ENCODE measurements at places on chromosomes 5 and 9.

- DNase-seq: no peak
These were observed 151.7 kb upstream of the MPDZ start for GRCh38 chr9:13431222-13431536.

GRCh38 chr9:27168951-27169350 lies 59.9 kb downstream of the TEK start:
- DNase-seq: no peak

DNA sequence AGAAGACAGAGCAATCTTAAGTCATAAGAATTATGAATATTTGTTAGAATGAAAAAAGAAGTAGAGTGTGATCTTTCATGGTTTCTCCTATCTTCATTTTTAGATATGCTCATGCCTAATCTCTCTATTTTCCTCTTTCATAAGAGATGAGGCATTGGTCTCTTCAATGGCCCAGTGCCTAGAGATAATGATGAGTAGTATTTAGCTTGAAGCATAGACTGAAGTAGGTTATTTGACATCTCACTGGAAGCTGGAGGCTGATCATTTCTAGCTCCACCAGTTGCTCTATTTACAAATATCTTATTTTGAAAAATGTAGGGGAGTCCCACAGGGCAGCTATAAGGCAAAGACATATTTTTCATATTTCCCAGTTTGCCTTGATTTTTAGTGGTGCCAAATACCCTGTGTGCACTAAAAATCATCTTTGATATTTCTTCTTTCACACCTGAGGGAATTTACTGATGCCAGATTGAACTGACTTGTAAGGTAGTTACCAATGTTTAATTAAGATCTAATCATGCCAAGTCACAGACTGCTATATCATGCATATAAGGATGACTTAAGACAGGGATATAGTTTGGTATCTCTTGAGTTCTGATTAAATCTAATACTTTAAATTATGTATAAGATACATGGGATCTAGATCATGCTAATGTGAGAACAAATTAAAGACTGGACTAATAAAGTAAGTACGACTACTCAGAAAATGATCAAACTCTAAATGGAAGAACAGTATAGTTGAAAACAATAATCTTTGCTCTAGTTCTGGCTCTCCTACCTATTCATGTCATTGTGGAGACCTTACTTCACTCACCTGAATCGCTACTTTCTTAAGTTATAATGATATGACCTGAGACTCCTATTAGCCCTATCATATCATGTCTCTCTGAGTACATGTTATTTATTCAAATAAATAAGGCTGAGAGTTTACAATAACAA lies 108.2 kb upstream of the IFNE start:
- DNase-seq: no peak

GRCh38 chr9:3290231-3290840 lies 235.5 kb downstream of the RFX3 start:
- DNase-seq: no peak

GRCh38 chr5:106085556-106085955 lies 1585.2 kb downstream of the EFNA5 start:
- no peak for DNase-seq

- DNase-seq: no peak
These were observed 26.9 kb downstream of the PRLR start for GRCh38 chr5:35203403-35203802.

DNA sequence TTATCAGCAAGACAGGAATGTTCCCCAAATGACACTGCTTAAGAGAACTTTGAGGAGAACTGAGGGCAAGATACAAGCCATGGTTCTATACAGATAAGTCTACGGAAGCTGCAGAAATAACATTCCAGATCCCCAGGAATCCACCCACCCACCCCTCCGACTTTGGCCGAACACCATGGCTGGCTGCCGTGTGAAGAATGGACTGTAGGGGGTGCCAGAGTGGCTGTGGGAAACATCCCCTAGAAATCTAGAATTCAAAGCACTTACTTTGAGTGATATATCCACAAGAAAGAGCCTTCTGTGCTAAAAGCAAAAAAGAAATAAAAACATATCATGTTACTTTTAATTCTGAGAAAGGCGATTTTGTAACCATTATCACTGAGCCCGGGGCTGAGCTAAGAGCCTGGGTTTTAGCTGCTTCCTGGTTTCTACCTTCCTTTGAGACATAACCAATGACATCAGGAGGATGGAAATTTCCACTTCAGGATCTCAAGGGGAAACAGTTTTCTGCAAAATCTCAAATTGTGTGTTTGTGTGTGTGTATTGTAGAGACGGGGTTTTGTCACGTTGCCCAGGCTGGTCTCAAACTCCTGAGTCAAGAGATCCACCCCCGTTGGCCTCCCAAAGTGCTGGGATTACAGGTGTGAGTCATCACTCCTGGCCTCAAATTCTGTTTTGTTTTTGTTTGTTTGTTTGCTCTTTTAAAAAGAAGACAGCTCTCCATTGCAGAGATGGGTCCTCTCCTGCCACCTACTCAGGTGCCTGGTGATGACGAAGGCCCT lies 36.4 kb downstream of the GGTA1 start:
- no peak for DNase-seq

DNA sequence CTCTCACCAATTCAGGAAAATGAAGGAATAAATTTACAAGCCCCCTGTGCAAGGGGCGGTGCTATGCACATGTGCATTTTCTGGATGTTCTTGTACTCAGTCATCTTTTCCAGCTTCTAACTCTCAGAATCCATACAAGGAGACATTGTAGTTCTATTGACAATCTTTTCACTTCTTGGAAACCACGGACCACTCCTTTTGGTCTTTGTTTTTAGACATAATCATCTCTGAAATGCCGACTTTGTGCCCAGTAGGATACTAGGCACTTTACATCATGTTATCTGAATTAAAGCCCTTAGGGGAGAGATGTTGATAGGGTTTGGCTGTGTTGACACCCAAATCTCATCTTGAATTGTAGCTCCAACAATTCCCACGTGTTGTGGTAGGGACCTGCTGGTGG lies 322.6 kb upstream of the WWC1 start:
- DNase-seq: no peak

DNA sequence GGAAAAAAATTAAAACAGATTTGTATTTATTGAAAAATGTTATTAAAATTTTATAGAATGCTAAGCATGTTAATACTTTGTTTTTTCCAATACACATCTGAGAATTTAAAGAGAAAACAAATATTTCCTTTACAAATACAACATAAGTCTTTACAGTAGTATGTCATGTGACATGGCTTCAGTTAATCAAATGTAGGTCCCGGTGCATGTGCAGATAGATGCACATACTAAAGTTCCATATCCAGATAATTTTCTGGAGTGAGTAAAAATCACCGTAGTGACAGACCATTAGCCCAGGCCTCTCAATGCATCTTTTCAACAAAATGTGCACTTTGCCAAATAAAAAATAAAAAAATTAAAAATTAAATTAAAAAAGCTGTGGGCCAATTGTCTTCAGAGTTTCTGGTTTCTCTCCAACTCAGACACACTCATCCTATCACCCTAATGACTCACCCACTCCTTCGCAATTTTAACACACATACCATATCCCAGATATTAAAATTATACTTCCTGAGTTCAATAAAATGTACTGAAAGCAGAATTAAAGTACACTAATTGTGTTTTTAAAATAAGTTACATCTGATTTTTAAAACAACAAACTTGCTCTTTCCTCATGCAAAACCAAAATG lies 508.1 kb downstream of the NR2F1-AS1 start:
- DNase-seq: no peak

DNA sequence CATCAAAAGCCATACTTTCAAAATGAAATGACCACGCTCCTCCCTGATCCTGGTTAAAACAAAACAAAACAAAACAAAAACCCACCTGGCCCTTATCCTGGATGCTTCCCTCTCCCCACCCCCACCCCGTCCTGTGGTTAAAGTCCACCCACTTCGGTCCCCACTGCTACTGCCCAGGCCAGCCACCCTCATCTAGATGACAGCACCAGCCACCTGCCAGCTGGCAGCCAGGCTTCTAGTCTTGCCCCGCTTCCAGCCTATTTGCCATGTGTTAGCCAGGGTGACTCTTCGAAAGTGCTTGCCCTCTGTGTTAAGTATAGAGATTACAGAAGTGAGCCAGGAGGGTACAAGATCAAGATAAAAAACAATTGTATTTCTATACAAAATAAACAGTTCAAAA lies 27.5 kb upstream of the NCS1 start:
- DNase-seq: no peak

GRCh38 chr5:149863830-149864229 lies 80.8 kb downstream of the PDE6A start:
- no peak for DNase-seq

DNA sequence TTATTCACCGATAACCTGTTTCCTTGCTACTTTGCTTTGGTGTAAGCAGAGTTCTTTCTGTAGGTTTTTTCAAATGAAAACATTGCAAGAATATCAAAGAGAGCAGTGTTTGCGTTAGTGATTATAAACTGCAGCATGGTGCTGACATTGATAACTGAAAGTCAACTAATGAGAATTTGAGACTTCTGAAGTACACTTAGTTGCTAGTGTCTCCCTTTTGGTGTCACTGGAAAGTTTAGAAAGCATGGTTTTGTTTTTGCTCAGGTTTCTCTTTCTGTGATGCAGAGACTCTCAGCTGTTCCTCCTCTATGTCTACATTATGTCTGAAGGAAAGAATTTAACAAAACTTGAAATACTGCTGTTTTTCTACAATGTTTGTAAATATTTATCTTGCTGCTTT lies 80.2 kb upstream of the ZNF169 start:
- DNase-seq: no peak

GRCh38 chr9:114311571-114312512 lies 11.1 kb upstream of the ORM1 start:
- DNase-seq: no peak

DNA sequence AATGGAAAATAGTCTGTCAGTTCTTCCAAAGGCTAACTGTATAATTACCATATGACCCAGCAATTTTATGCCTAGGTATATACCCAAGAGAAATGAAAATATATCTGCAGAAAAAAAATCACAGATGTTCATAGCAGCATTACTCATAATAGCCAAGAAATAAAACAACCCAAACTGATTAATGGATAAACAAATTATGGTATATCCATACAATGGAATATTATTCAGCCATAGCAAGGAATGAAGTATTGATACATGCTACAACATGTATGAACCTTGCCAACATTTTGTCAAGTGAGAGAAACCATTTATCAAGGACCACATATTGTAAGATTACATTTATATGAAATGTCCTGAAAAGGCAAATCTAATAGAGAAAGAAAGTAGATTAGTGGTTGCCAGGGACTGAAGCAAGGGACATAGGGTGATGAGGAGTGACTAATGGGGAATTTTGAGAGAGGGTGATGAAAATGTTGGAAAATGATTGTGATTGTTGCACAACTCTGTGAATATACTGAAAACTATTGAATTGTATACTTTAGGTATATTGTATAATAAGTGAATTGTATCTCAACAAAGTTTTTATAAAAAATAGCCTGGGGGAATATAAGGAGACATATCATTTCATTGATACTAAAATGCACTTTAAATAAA lies 114.4 kb downstream of the PBX3 start:
- no peak for DNase-seq

- DNase-seq: no peak
These were observed 649.4 kb downstream of the CDH9 start for GRCh38 chr5:26388976-26389375.

DNA sequence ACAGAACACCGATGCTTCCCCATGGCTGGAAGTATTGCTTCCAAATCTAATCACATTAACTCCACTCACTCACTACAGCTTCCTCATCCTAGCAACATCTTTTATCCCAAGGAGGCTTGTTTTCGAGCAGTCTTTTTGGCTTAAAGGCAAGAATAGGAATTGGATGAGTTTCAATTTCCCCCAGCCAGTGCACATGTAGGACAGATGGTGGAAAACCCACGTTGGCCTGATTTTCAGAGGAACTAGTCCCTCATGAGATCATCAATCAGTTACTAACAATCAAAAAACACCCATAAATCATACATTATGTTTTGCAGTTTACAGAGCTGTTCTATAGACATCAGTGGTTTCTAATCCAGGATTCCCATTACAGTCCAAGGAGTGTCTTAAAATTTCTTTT lies 48.5 kb upstream of the AGXT2 start:
- no peak for DNase-seq

DNA sequence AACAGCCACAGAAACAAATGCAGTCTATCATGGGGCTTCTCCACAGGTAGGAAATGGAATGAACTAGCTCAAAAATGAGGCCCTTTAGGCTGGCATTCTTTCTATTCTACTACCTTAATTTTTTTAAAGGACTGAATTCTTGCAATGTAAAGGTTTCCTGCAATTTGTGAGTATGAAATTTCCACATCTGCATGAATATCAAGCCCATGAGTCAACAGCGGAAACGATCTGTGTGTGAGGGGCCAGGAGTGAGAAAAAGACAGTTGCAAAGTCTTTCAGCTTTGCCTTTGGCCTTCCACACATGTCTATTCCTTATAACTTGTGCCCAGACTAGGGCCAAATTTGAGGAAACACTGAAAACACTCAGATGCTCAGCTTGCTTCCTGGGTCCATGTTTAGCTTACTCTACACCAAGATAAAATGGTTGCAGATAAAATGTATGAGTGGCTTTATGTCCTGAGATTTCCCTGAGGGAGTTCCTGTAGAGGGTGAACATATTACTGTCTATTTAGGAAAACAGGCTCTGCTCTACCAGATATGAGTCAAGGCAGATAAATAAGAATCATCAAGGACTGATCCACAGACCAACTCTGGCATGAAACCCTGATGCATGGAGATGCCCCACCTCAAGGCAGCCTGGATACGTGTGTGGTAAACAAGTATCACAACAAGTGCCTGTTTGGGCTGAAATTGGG lies 46.5 kb downstream of the RETREG1 start:
- DNase-seq: no peak

GRCh38 chr9:20994486-20994885 lies 37.0 kb downstream of the HACD4 start:
- no peak for DNase-seq

GRCh38 chr9:91033797-91034196 lies 232.2 kb downstream of the SYK start:
- no peak for DNase-seq

- no peak for DNase-seq
These were observed 2362.5 kb upstream of the WWC1 start for GRCh38 chr5:165928971-165929370.

GRCh38 chr9:21510806-21511205 lies 28.7 kb upstream of the IFNE start:
- DNase-seq: no peak

GRCh38 chr9:94882966-94883641 lies 156.6 kb downstream of the AOPEP start:
- no peak for DNase-seq

DNA sequence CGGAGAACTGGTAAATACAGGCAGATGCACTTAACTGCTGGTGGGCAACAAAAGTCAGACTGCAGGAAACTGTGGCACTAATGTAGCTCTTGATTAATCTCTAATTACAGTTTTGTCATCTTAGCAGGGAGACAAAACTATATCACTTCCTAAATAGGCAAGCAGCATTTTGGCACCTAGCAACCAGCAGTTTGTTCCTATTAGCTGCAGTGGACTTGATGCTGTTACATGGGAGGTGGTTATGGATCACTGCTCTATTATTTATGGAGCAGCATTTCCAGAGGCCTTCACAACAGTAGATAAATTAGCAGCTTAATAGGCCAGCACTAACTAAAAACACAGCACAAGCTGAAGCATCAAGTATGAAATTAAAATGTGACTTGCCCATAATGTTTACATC lies 518.3 kb upstream of the ITGA1 start:
- DNase-seq: no peak

GRCh38 chr5:665541-665955 lies 27.6 kb downstream of the TPPP start:
- DNase-seq: no peak

Measured in GM04503 (cell line).